PC-9 (cell line): ENCODE measurements at places on chromosomes 2 and 18. TPM values are rescaled to one million over a fixed set of nuclear protein-coding genes. Genes with fewer than 3 reads are reported as not detected.

LOXHD1 gene
- total RNA-seq = not detected in 2 replicates

ANKRD44 gene
- total RNA-seq = 1.7 and 3.4 TPM in 2 replicates

DNA sequence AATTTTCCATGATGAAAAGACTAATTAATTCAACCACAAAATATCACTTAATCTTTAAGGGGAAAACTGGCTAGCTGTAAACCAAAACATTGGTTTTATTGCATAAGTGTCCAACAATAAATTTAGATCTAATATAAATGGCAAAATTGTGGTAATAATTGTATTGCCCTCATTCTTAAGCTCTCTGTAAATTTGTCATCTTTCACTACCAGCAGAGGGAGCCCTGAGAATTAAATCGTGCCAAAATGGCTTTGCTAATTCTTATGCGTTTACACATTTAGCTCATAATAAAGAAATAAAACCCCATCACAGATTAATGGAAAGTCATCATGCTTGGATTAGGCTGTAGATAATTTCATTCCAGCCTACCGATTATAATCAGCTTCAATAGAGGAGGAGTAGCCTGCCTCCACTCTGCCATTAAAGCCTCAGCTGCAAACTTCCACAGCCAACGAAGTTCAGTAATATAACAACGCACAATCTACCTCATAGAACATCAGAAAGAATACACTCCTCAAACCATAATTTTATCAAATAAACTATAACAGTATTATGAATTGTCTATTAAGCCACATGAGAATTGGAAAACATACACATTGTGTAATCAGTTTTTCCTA lies 70.0 kb upstream of the ATP5MC3 start:
- no peaks in the 10 kb centered on the region for H3K4me1 ChIP-seq
- no peak overlapping the region for H3K4me3 ChIP-seq
- H3K27ac ChIP-seq = no peak overlapping the region
- peak; percentile 17 for DNase-seq
- no peaks in the 10 kb centered on the region for H3K36me3 ChIP-seq

DNA sequence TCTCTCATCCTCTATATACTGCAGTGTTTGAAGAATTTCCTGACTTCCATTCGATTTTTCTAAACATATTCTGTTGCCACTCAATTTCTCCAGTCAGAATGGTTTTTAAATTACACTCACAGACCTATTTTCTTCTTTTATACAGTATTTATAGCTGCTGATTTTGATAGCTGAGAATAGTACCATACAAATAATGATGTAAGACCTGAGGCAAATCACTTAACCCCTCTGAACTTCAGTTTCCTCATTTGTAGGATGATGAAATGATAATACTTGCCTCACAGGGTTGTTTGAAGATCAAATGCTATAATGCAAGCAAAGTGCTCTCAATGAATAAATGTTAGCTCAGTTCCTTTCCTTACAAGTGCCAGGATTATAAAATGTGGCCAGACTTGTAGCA lies 241.8 kb downstream of the CPS1 start:
- no peak overlapping the region for H3K27ac ChIP-seq
- no peaks in the 10 kb centered on the region for H3K27me3 ChIP-seq
- DNase-seq = no peak
- H3K36me3 ChIP-seq = no peaks in the 10 kb centered on the region
- no peak overlapping the region for H3K4me3 ChIP-seq

DNA sequence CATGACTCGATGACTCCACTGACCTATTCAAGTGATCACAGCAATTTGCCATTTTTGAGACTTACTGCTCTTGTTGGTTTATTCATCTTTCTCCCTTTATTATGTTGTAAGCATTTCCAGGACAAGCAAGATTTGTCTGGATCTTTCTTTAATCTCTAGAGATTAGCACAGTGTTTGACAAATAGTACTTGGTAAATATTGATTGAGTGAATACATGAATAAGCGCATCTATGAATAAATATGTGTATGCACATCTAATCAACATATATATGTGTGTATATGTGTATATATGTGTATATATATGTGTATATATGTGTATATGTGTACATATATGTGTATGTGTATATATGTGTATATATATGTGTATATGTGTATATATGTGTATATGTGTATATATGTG lies 7.3 kb downstream of the TMX3 start:
- DNase-seq = no peak
- H3K4me1 ChIP-seq = no peaks in the 10 kb centered on the region
- H3K27ac ChIP-seq = no peak overlapping the region
- no peak overlapping the region for H3K4me3 ChIP-seq

DNA sequence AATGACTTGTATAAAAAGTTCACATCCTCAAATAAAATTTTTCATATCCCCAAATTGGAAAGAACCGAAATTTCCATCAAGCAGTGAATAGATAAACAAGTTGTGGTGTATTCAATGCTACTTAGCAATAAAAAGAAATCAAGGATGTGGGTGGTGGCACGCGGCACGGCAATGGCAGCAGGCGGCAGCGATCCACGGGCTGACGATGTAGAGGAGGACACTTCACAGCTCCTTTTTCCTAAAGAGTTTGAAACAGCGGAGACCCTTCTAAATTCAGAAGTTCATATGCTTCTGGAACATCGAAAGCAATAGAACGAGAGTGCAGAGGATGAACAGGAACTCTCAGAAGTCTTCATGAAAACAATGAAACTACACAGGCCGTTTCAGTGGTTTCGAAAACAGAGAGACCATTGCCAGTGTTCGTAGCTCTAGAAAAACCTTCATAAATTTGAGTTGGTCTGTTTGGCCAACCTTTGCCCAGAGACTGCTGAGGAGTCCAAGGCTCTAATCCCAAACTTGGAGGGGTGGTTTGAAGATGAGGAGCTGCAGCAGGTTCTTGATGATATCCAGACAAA lies 9.8 kb upstream of the IL36A start:
- no peaks in the 10 kb centered on the region for H3K36me3 ChIP-seq
- H3K27me3 ChIP-seq = no peaks in the 10 kb centered on the region
- DNase-seq = no peak
- no peaks in the 10 kb centered on the region for H3K4me1 ChIP-seq
- no peak overlapping the region for H3K4me3 ChIP-seq

IL1R1 gene
- total RNA-seq = 5.0 and 6.5 TPM in 2 replicates

TUBB8B gene
- not detected in 2 replicates for total RNA-seq

IL1B gene
- 1.4 TPM in 2 replicates for total RNA-seq

- no peak overlapping the region for H3K4me3 ChIP-seq
- no peaks in the 10 kb centered on the region for H3K27me3 ChIP-seq
- H3K36me3 ChIP-seq = no peaks in the 10 kb centered on the region
- no peak overlapping the region for H3K27ac ChIP-seq
- H3K4me1 ChIP-seq = no peaks in the 10 kb centered on the region
- no peak for DNase-seq
Measured at GRCh38 chr2:200033929-200034328, 78.5 kb downstream of the MAIP1 start.
